ENCODE measurements at places on chromosomes 16 and 17. TPM values are rescaled to one million over a fixed set of nuclear protein-coding genes. Genes with fewer than 3 reads are reported as not detected.

Gene SYT17
- 3.7 TPM for total RNA-seq

Gene ZNF319
- 11.2 TPM for total RNA-seq

Gene IFT20
- total RNA-seq: 79.8 TPM

Gene KRT31
- not detected for total RNA-seq

Gene TBKBP1
- total RNA-seq: 23.3 TPM

Gene TSPAN10
- total RNA-seq: 1.2 TPM

DNA sequence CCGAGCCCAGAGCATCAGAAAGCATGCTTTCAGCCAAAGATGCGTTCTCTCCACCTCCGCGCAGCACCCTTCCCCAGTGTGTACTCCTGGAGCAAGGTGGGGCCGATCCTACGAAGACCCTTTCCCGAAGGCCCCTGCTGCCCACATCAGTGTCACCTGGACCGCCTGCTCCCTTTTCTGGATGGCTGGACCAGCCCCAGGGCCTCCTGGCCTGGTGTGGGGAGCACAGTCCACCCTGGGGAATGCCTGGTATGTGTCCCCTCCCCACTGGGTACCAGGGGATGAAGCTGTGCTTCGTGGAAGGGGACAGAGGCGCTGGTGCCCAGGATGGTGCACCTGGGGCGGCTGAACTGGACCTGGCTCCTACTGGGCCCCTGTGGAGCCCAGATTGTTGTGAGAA is 173.8 kb downstream of the SEC14L1 start:
- no peaks in the 10 kb centered on the region for H3K27me3 ChIP-seq
- DNase-seq: no peak
- no peak overlapping the region for H3K4me3 ChIP-seq
- H3K4me1 ChIP-seq: peaks cover 33% of the 10 kb centered on the region
- H3K36me3 ChIP-seq: no peaks in the 10 kb centered on the region
- no peak overlapping the region for H3K27ac ChIP-seq

GRCh38 chr17:72614871-72615626 is 477.4 kb downstream of the SLC39A11 start:
- H3K27me3 ChIP-seq: no peaks in the 10 kb centered on the region
- peak; percentile 82 for DNase-seq
- no peak overlapping the region for H3K4me3 ChIP-seq
- no peaks in the 10 kb centered on the region for H3K36me3 ChIP-seq
- H3K27ac ChIP-seq: peak overlapping the region; percentile 50
- peaks cover 7% of the 10 kb centered on the region for H3K4me1 ChIP-seq

GRCh38 chr17:50517011-50517410 is 8.8 kb downstream of the MYCBPAP start:
- no peaks in the 10 kb centered on the region for H3K36me3 ChIP-seq
- no peaks in the 10 kb centered on the region for H3K27me3 ChIP-seq
- no peak overlapping the region for H3K4me3 ChIP-seq
- no peak overlapping the region for H3K27ac ChIP-seq

- no peak overlapping the region for H3K4me3 ChIP-seq
- no peaks in the 10 kb centered on the region for H3K27me3 ChIP-seq
- H3K27ac ChIP-seq: no peak overlapping the region
Measured at GRCh38 chr16:85465328-85466303, 147.5 kb upstream of the GSE1 start.

GRCh38 chr16:912322-912683 is 58.5 kb downstream of the LMF1 start:
- H3K4me1 ChIP-seq: no peaks in the 10 kb centered on the region
- no peaks in the 10 kb centered on the region for H3K36me3 ChIP-seq
- no peak overlapping the region for H3K27ac ChIP-seq

DNA sequence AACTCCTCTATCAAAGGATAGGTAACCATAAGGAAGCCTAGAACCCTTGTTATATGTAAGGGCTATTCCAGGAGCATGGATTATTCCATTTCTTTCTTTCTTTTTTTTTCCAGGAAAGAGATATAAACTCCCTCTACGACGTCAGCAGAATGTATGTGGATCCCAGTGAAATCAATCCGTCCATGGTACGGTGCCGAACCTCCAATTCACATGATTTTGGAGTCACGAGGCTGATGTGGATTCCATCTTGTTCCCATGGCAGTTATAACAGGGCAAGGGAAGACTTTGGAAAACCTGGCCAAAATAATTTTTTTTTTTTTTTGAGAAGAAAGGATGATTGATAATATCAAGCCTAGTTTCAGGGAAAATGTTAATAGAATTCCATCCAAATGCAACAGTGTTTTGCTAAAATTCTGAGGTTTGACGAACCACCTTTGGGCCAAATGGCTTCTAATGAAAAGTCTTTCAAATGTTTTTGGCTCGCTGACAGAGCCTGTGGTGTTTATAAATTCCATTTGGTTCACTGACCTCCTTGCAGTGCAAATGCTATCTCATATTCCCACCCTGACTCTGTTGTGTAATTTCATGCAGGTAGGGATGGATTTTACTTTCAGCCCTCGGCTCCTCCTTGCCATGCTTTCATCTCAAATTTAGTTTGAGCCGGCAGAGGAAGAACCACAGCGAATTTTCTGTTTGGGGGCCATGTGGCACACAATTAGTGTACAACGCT is 90.0 kb downstream of the SDR42E1 start:
- no peaks in the 10 kb centered on the region for H3K36me3 ChIP-seq

DNA sequence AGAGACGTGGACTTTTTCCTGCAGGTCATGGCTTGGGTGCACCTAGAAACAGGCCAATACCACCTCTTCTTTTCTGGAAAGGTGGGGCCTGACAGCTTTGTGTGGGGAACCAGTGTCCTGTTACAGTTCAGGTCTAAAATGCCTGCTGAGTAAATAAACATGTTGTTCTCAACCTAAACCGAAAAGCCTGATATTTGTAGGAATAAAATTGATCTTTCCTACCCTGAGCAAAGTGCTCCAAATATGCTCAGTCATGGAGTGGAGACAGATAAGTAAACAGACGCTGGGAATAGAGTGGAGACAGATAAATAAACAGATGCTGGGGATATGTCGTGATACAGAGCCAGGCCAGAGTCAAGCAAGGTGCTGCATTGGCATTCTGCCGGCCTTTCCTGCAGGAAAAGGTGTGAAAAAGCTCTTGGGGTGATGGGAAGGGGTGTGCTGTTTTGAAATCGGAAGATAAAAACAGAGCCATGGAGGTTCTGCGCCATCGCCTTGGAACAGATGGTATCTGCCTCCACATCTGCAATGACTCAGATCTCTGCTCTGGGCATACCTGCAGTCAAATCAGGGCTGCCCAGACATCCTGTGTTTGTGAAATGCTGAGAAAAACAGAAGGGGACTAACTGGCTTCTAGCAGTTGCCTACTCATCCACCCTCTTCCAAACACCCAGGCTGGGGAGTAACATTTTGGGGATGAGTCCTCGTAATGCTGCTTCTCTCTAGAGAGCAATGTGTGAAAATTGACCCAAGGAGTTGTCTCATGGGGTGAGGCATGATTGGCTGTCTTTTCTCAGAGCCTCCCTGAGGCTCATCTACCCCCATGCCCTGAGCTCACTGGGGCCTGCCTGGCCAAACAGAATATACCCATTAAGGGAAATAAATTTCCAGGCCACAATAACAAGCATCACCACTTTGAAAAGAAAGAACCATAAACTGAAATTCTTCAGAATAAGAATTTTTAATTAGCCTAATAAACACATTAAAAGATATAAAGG is 16.8 kb upstream of the TRPV2 start:
- H3K4me3 ChIP-seq: no peak overlapping the region
- no peaks in the 10 kb centered on the region for H3K27me3 ChIP-seq
- no peak for DNase-seq
- no peaks in the 10 kb centered on the region for H3K4me1 ChIP-seq
- no peaks in the 10 kb centered on the region for H3K36me3 ChIP-seq

DNA sequence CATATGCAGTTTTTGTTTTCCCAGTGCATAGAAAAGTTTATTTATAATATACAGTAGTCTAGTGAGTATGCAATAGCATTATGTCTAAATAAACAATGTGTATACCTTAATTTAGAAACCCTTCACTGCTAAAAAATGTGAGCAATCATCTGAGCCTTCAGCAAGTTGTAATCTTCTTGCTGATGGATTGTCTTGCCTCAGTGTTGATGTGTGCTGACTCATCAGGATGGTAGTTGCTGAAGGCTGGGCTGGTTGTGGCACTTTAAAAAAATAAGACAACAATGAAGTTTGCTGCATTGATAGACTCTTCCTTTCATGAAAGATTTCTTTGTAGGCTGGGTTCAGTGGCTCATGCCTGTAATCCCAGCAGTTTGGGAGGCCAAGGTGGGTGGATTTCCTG is 13.9 kb upstream of the CAPNS2 start:
- no peak overlapping the region for H3K27ac ChIP-seq
- no peaks in the 10 kb centered on the region for H3K27me3 ChIP-seq
- no peak for DNase-seq
- H3K4me3 ChIP-seq: no peak overlapping the region
- no peaks in the 10 kb centered on the region for H3K4me1 ChIP-seq

DNA sequence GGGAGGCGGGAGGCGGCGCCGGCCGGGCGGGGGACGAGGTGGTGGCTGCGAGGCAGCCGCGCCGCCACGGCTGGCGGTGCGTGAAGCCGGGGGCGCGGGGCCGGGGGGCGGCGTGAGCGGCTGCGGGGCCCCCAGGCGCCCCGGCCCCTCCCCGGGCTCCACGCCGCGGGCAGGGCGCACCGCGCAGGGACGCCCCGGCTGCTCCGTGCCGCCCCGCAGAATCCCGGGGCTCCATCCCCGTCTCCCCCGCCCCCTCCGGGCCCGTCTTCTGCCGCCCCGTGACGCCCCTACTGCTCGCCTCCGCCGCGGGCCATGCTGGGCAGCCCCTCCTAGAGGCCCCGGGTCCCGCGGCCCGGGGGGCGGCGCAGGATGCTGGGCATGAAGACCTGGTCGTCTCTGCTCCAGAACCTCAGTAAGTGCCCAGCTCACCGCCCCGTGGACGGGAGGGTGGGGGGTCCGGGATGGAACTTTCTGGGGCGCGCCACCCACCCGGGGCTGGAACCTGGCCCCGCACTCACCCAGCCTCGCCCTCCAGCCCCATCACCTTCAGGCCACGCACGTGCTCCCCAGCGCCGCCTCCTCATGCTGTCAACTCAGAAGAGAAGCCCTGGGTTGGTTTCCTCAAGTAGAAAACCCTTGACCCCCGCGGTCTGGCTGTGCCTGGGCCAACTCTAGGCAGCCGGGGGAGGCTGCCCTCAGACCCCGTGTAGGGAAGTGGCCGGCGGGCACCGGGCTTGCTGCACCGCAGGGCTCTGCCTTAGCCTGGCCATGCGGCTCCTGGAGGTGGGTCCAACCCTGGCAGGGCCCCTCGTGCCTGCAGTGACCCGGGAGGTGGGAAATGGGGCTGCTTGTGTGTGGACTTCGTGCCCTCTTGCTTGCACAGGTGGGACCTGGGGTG is 150.2 kb upstream of the GSE1 start:
- H3K27me3 ChIP-seq: no peaks in the 10 kb centered on the region
- H3K4me1 ChIP-seq: peaks cover 79% of the 10 kb centered on the region
- DNase-seq: peak; percentile 62
- H3K27ac ChIP-seq: peak overlapping the region; percentile 18
- peak overlapping the region; percentile 49 for H3K4me3 ChIP-seq

- peak; percentile 31 for DNase-seq
- H3K4me1 ChIP-seq: peaks cover 12% of the 10 kb centered on the region
- peak overlapping the region; percentile 93 for H3K27ac ChIP-seq
- peak overlapping the region; percentile 76 for H3K4me3 ChIP-seq
Measured at GRCh38 chr16:11585460-11586377, 1.0 kb downstream of the LITAF start.

DNA sequence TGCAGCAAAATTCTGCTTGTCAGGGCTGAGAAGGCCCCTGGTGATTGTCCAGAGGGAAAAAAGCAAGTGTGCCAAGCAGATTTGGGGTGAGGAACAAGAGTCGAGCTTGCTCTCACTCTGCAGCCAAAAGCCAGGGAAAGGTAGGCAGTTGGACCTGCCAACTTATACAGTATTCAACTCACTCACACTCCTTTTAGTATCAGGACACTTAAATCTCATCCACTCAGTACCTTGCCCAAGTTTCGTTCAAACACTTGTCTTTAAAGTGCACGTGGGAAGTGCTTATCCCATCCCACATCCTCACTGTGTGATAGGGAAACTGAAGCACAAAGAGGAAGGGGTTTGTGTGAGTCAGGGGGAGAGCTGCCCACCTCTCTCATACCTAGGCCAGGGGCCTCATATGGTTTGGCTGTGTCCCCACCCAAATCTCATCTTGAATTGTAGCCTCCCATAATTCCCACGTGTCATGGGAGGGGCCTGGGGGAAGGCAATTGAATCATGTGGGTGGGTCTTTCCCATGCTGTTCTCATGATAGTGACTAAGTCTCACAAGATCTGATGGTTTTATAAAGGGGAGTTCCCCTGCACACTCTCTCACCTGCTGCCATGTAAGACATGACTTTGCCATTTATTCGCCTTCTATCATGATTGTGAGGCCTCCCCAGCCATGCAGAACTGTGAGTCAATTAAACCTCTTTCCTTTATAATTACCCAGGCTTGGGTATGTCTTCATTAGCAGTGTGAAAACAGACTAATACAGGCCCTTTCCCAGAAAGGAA is 25.6 kb upstream of the CES5A start:
- H3K27me3 ChIP-seq: no peaks in the 10 kb centered on the region
- no peak overlapping the region for H3K4me3 ChIP-seq

DNA sequence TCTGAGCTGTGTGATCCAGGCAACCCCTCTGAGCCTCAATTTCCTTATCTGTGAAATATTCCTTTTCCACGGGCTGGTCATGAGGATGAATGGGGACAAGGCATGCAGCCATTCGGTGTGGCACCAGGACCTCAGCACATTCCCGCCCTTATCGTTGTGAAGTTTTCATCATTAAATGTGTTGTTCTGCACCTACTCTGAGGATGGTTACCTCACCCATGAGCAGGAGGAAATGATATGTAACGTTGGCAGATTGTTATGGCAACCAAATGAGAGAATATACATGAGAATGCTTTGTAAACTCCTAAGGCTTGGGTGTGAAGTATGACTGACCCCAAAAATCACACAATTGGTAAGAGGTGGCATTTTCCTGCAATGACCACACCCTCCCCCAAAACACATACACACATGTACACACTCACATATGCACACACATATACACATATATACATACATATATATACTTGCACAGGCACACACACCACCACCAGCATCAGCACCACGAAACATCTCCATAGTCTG is 39.5 kb downstream of the SMARCE1 start:
- H3K4me1 ChIP-seq: no peaks in the 10 kb centered on the region
- DNase-seq: no peak
- H3K36me3 ChIP-seq: no peaks in the 10 kb centered on the region
- H3K4me3 ChIP-seq: no peak overlapping the region
- no peak overlapping the region for H3K27ac ChIP-seq

- H3K4me3 ChIP-seq: no peak overlapping the region
- DNase-seq: no peak
- H3K4me1 ChIP-seq: peaks cover 19% of the 10 kb centered on the region
- H3K36me3 ChIP-seq: no peaks in the 10 kb centered on the region
- no peaks in the 10 kb centered on the region for H3K27me3 ChIP-seq
Measured at GRCh38 chr17:34259146-34259545, 4.1 kb downstream of the CCL2 start.

- no peak overlapping the region for H3K4me3 ChIP-seq
- no peaks in the 10 kb centered on the region for H3K36me3 ChIP-seq
- H3K27me3 ChIP-seq: no peaks in the 10 kb centered on the region
- DNase-seq: no peak
Measured at GRCh38 chr17:32773856-32774694, 102.8 kb downstream of the MYO1D start.

GRCh38 chr16:67481561-67482232 is 740 bp upstream of the ATP6V0D1 start:
- H3K27ac ChIP-seq: peak overlapping the region; percentile 90
- no peaks in the 10 kb centered on the region for H3K27me3 ChIP-seq
- peak; percentile 61 for DNase-seq
- peak overlapping the region; percentile 96 for H3K4me3 ChIP-seq
- no peaks in the 10 kb centered on the region for H3K36me3 ChIP-seq

- no peaks in the 10 kb centered on the region for H3K27me3 ChIP-seq
- H3K4me1 ChIP-seq: peaks cover 40% of the 10 kb centered on the region
Measured at GRCh38 chr17:50214976-50215760, 13.7 kb upstream of the COL1A1 start.

- H3K27me3 ChIP-seq: no peaks in the 10 kb centered on the region
- H3K4me1 ChIP-seq: peaks cover 6% of the 10 kb centered on the region
- no peak for DNase-seq
- H3K36me3 ChIP-seq: no peaks in the 10 kb centered on the region
Measured at GRCh38 chr16:16015849-16016248, 66.4 kb downstream of the ABCC1 start.
